ENCODE measurements at places on chromosomes 2 and 18.

DNA sequence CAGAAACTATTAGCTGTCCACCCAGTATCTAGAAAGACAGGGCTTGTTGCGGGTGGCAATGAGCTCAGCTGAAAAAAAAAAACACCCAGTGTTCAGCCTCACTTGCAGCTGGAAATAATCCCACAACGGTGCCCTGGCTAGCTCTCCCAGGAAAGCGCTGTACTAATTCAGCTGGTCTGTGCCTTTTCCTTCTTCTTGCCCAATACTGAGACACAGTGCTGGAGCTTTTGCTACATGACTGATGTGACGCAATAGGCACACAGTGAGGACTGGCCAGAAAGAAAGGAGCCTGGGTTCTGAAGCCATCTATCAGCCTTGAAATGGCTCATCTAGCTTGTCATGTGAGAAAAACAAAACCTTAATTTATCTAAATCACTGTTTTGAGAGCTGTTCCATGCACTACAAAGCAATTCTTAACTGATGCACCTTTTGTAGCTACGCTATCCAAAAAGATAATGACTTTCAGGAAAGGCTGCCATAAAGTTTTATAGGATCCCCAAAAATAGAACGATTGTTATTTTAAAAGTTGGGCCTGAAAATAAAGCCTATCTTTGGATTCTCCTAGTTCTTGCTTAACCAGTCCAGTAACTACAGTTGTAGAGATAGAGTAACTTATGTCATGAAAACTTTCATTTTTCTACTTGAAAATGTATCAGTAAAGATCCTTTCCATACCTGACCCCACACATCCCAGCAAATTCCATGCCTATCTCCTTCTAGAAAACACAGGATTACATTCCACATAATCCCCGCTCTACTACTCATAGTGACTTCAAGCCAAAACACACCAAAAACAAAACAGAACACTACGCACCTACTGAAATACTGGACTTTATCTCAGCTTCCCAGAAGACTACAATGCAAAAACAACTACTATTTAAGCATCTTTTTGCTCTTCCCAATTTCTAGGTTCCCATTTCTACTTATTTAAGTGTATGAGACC lies 15.9 kb downstream of the KIDINS220 start:
- no peak for DNase-seq

DNA sequence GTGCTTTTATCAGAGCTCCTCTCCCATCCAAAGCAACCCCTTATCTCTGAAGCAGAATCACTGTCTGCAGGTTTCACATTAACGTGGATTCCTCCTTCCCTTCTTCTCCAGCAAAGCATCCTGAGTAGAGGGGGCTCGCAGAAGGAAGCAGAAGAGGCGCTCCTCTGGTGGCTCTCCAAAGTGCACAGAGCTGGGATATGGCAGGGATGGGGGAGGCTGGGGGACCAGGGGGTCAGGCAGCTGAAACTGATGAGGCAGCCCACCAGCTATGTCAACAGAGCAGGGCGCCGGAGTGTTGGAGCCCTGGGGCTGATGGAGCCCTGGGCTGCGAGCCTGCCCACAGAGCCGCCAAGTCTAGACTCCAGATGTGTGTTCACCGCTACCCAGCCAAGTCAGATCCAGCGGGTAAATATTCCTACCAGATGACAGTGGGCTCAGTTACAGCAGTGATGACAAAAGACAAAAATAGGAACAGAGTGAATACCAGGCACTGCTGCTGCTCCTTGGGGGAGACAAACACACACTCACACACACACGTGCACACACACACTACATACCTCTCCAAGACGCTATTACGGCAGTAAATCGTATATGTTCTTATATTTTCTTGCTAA lies 678.3 kb upstream of the ID2 start:
- no peak for DNase-seq

GRCh38 chr18:79554321-79554720 lies 125.3 kb upstream of the CTDP1 start:
- no peak for DNase-seq

DNA sequence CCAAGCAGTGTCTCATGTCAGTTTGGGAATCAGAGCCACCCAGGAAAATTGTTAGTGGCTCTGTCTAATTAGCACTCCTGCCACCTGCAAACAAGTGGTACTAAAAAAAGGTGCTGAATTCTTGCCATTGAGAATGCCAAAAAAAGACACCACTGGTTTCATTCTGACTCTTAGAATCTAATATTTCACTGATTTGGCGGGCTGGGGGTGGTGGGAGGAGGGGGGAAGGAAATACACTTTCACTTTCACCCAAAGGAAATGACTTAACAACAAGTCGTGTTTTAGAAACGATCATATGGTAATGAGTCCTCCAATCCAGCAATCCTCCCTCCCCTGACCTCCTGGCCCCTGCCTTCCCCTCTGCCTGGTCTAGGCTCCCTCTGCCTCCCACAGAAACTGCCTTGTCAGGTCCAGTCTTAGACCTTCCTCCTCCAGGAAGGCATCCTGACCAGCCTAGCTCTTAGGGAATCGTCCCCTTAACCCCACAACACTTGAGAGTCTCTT lies 4.4 kb upstream of the KLHL29 start:
- DNase-seq: no peak

GRCh38 chr2:69584127-69584889 lies 59.2 kb downstream of the AAK1 start:
- no peak for DNase-seq

- DNase-seq: no peak
Observed at GRCh38 chr2:117071556-117072102, 742.9 kb upstream of the DDX18 start.

- DNase-seq: no peak
Observed at GRCh38 chr2:39724828-39725144, 54.3 kb downstream of the THUMPD2 start.

DNA sequence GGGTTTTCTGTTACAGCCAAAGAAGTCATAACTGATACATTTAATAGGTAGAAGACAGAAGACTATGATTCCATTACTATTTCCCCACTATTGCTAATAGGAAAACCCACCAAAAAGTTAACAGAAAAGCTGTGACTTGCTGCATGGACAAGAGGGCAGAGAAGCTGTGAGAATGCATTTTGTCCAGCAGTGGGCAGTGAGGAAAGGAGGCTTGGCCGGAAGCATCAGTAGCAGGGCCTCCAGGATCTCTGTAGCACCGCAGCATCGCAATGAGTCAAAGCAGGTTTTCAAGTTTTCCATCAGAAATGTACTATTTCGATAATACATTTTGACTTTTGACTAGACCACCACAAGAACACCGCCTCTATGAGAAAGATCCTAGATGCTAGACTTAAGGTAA lies 24.9 kb downstream of the MYO5B start:
- no peak for DNase-seq

DNA sequence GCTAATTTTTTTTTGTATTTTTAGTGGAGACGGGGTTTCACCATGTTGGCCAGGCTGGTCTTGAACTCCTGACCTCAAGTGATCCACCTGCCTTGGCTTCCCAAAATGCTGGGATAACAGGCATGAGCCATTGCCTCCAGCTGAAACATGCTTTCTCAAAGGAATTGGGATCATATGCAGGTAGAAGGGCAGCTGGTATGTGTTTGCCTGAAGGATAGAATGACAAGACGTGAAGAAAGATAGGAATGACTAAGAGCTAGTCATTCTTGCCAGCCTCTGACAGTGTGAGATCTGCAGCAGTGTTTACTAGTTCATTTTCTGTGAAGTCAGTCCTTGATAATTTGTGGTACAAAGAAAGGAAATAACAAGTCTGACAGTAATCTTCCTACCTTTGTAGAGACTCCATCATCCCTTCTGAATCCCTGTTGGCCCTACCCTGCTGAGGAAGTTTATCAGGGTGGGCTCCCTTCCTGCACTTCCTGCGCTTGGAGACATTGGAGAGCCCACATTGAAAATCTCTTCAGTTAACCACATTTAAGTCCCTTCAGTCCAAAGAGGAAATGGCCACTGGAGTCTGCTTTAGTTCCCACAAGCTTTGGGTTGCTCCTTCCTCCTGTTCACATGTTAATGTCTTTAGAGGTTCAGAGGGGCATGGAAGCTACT lies 14.7 kb downstream of the CFLAR start:
- DNase-seq: no peak

- no peak for DNase-seq
Observed at GRCh38 chr18:34659579-34660517, 50.2 kb upstream of the DTNA start.

DNA sequence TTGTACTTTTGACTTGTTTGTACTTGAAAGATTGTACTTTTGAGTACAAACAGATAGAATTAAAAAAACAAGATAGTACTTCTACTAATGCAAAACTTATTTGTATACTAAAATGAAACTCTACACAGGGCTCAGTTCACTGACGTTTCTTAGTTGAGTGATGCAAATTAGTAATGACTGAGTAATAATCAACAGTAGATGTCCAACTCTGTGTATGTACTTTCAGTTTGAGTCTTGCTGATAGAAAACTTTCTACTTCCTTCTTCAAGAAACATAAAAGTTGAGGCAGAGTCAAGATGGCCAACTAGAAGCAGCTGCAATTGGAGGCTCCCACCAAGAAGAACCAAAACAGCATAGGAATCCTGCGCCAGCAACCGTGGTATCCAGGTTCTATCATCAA lies 585.0 kb downstream of the NR4A2 start:
- no peak for DNase-seq

DNA sequence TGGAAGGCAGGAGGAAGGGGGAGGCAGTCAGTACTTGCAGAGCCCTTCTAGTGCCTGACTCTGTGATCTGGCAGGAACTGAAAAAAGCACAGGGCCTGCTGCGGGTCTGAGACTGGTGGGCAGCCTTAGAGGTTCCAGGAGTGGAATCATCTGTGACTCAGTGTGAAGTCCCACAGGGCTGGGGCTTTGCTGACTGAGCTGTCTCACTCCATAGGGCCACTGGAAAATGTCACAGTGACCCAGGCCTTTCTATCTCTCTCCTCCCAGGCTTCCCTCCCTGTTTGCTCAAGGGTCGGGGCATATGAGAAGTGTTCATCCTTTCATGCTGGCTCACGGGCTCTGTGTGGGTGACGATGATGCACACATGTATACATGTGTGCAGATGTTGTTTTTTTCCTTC lies 47.1 kb upstream of the ZFP36L2 start:
- no peak for DNase-seq

GRCh38 chr2:9315280-9315847 lies 108.0 kb downstream of the ITGB1BP1 start:
- DNase-seq: no peak

DNA sequence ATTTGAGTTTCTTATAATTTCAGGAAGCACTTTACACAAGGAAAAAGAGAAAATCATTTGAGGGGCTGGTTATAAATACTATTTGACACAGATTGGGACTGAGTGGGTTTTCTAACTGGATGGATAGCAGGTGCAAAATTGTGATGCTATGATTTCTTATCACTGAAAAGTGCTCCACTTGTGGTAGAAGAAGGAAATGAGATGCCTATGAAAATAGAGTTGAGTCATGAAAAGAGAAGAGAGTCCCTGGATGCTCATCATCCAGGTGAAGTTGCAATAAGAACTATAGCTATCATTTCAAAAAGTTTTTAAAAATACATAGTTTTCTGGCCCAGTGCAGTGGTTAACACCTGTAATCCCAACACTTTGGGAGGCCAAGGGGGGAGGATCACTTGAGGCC lies 39.4 kb upstream of the NFE2L2 start:
- no peak for DNase-seq

GRCh38 chr18:26082475-26082874 lies 7.9 kb downstream of the SS18 start:
- no peak for DNase-seq

GRCh38 chr18:58180738-58181353 lies 136.8 kb downstream of the NEDD4L start:
- peak; percentile 55 for DNase-seq

DNA sequence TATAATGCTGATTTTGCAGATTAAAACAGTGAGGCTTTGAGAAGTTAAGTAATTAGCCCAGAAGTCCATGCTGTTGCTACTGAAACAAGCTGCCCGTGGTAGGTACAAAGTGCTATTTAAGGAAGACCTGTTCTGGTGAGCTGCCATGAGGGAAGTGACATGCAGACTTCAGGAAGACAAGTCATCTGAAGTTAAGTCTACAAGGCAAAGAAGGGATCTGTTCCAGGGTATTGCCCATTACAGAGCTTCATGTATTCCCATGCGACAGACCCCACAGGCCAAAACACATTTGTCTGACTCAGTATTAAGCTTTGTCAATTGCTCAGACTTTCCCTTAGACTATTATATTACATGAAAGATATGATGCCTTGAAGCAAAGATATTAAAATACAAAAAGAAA lies 520.8 kb downstream of the FBXO15 start:
- DNase-seq: no peak

DNA sequence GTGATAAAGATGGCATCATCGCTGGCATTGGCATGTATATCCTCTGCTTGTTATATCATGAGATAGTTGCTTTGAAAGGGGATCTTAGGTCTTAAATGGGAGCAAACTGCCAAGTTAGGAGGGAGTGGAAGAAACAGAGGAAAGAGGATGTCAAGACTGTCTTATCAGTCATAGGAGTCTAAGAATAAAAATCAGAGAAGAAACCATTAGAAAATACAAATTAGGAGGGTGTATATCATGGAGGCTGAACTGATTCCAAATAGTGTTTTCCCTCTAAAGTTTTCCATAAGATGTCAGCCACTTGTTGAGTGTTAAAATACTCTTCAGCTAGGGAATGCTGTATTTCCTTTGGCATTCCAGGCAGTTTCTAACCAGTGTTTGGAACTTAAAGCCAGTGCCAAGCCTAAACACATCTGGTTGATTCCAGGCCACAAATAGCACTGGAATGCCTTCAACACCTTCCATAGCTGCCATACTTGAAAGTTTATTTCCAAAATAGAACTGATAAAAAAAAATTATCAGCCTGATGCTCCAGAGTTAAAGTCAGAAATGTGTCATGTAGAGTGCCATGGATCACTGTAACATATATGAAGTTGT lies 129.4 kb downstream of the ZEB2 start:
- no peak for DNase-seq

DNA sequence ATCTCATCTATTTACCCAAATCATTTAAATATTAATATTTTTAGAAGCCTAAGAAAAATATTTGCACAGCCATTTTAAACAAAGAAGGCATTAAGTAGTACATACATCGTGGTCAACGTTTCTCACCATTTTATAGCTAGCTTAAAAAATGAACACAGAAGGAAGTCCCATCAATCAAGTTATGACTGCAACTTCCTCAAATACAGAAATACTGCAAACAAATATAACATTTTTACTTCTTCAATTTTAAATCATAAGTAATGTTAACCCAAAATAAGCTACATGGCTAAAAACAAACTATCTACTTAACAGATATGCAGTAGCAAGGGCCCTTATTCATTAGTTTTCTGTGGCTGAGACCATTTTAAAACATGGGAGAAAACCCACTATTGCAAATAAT lies 30.6 kb downstream of the ITSN2 start:
- no peak for DNase-seq

DNA sequence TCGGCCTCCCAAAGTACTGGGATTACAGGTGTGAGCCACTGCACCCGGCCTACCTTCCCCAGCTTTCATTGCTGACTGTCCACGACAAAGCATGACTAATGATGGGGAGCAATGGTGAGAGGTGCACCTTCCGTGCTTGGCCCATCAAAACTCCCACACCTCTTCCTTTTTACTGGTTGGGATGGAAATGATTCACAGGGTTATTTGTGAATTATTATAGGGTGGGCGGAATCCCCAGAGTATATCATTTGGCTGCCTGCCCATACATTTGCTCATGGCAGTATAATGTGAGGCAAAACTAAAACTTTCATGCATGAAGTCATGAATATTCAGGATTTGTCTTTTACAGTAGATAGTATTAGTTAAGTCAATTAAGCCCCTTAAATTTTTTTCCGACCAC lies 334.2 kb upstream of the NETO1 start:
- DNase-seq: no peak

- no peak for DNase-seq
Observed at GRCh38 chr2:33131749-33132148, 185.0 kb downstream of the LTBP1 start.

- DNase-seq: no peak
Observed at GRCh38 chr2:240947176-240947575, 41.0 kb downstream of the CROCC2 start.

- DNase-seq: no peak
Observed at GRCh38 chr2:202169131-202169530, 69.3 kb downstream of the SUMO1 start.

All from activated CD4-positive, CD25-positive, alpha-beta regulatory T cell treated with anti-CD3 and anti-CD28 coated beads, Interleukin-2, amount 50 U/mL, for 72 hours (primary cell).